Stimulated activated CD4-positive, alpha-beta T cell treated with anti-CD3 and anti-CD28 coated beads, Interleukin-12 subunit alpha, Interleukin-12 subunit beta, amount 100 ng/mL, for 4 hours (primary cell): ENCODE measurements at places on chromosomes 12 and 14.

DNA sequence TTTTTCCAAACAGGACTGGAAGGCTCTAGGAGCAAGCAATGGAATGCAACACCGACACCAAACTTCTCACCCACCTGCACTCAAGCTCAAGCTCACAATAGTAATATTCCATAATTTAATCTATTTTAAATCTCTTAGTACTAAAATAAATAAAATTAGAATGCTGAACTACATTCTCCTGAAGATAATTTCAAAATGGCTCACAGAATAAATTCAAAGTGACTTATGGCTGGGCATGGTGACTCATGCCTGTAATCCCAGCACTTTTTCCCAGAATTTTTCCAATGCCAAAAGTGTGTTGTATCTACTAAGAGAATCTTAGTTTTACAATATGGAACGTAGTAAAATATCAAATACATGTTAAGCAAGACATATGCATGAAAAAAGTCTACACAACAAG lies 31.5 kb downstream of the DUSP16 start:
- no peak for DNase-seq

- no peak for DNase-seq
These were observed 265.7 kb upstream of the MGAT4C start for GRCh38 chr12:86521870-86522269.

DNA sequence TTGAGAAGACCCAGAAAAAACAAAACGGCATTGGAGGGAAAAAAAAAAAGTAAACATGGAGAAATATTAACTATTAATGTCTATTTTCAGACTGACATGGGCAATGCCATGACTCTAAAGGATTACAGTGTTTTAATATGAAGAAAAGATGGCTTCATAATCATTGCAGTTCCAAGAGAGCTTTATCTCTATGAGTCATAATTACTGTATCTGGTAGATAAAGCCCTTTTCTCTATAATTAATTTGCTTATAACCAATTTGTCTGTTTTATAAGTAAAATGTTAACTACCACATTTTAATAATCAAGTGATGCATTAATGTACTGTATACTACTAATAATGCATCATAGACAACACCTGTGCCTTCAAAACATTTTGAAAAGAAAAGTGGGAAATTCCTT lies 59.7 kb downstream of the CLIP1 start:
- no peak for DNase-seq

- no peak for DNase-seq
These were observed 19.9 kb downstream of the TTC7B start for GRCh38 chr14:90796329-90796728.

DNA sequence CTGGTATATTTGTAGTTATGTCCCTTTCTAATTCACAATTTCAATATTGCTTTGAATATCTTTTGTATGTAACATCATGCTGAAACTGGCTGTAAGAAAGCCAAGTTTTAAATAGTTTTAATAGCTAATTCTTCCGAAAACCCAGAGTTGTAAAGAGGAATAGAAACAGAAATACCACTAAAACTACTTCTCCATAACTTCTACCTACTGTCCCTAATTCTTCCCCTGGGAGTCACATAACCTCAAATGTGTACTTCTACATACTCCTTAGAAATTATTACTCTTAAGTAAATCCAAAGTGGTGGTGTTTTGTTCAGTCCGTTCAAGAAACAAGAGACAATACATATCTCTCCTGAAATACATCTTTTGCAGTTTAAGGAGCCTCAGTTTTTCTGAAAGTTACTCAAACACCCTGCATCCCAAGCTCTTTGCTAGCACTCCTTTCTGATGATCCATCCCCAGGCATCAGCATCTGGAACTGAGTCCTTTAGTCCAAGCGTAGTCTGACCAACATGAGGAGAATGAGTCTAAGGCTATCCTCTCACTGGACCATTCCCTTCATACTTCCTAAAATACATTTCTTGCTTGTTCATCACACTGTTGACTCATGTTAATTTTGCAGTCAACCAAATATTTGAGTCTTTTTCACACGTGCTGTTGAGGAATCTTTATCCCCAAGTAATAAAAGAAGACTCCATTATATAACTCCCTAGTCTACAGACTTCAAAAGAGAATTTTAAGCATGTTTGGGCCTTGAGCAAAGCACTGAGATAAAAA lies 214.3 kb upstream of the NUDT4 start:
- DNase-seq, result no peak

GRCh38 chr14:30256627-30257026 lies 302.3 kb upstream of the G2E3 start:
- DNase-seq, result no peak

DNA sequence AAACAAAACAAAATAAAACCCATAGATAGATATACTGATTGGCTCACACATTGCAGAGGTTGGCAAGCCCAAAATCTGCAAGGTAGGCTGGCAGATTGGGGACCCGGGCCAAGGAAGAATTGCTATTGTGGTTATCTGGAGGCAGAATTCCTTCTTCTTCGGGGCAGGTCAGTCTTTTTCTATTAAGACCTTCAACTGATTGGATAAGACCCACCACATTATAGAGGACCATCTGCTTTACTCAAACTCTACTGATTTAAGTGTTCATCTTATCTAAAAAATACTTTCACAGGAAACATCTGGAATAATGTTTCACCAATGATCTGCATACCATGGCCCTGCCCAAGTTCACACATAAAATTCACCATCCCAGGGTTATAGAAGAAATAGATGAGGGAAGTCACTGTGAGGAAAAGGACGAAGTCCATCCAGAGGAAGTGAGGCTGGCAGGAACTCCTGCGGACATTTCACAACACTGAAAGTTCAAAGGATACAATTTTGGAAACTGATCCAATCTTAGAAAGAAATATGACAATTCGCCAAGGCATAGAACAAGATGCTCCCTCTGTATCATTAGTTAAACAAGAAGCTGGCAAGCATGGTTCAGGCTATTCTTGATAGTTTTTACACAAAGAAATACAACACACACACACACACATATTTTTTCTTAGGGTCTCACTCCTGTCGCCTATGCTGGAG lies 127.6 kb upstream of the MED13L start:
- no peak for DNase-seq

DNA sequence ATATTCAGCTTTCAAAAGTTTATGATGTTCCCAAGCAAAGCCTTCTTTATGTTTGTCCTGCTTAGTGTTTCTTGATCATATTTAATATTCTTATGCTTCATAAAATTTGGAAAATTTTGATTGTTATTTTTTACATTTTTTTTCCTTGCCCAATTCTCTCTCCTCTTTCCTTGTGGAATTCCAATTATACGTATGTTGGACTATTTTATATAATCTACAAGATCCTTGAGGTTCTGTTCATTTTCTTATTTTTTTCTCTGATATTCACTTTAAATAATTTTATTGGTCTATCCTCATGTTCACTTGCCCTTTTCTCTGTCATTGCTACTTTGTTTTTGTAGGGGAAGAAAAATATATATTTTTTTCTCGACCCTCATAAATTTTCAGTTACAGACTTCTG lies 167.7 kb downstream of the DYRK2 start:
- DNase-seq, result no peak

DNA sequence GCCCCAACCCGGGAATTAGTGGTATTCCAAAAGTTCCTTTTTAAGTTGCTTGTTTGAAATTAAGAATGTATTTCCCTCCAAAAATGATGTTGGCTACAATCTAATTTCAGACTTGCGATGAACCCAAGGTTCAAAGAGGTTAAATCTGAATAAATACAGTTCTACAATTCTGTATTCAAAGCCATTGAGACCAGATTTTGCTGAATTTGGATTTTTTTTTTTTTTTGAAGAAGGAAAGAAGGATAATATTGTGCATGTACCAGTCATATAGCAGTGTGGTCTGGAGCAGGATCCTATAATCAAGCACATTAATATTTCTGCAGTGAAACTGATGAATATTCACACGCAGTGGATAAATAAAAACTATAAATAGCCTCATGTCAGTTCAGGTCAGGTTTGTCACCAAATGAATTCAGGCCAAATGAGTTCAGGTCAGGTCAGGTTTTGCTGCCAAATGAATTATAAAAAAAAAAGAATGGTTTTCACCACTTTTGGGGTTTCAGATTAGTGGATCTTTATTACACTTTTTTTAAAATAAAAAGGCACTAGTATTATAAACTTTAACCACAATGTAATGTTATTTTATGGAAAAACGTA lies 69.5 kb downstream of the CRADD start:
- no peak for DNase-seq

- DNase-seq, result no peak
These were observed 126.4 kb downstream of the TBC1D30 start for GRCh38 chr12:64950711-64951298.

GRCh38 chr12:93705237-93705636 lies 28.1 kb downstream of the CRADD start:
- no peak for DNase-seq

DNA sequence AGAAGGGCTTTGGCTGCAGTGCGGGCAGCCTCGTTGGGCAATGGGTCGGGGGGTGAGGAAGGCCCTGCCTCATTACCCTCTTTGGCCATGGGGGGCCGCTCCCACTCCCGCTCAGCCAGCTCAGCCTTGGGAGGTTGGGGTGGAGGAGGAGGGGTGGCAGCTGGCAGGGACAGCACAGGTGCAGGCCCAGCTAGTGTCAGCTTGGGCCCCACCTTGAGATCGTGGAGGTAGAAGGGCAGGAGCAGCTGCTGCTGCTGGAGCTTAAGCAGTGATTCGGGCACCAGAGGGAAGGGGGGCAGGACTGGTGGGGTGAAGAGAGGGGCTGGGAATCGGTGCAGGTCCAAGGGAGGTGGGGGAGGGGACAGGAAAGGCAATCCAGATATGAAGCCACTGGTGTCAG lies 26.0 kb downstream of the ZFHX2 start:
- DNase-seq, result no peak

DNA sequence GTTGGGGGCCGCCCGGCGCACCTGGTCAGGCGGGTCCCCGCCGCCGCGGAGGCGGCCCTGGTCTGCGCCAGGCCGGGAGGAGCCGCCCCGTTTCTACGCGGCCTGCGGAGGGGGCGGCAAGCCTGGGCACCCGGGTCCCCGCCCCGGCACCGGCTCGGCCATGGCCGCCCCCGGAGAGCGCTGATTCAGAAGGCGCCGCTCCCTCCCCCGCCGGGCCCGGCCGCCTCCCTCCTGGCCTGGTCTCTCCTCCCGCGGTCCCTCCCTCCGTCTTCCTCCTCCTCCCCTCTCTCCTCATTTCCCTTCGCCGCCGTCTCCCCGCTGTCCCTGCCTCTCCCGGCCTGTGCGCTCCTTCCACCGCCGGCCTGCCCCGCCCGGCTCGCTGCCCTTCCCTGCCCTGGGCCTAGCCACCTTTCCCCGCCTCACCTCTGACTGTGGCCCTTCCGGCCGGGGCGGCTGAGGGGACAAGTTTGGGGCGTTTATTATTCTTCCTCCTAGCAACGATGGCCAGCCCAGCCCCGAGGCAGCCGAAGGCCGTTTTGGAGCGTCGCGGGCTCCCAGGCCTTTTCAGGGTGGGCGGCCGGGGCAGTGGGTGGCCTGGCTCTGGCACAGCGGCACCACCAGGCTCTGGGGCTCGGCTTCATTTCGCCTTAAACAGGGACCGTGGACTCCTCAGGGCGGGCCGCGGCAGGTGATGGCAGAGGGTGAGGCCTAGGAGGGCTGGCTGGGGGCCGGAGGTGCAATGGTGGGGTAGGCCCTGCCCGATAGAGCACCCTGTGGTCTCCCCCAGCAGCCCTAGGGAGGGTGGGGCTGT lies 768 bp downstream of the CEP170B start:
- peak; percentile 45 for DNase-seq

- DNase-seq, result no peak
These were observed 179.9 kb downstream of the GRIN2B start for GRCh38 chr12:13801543-13801942.

- DNase-seq, result no peak
These were observed 58.2 kb downstream of the CCER1 start for GRCh38 chr12:90896821-90897220.

GRCh38 chr12:79114896-79115295 lies 250.3 kb downstream of the SYT1 start:
- DNase-seq, result no peak

- no peak for DNase-seq
These were observed 3.7 kb downstream of the ITGA5 start for GRCh38 chr12:54415221-54415929.

- no peak for DNase-seq
These were observed 691 bp downstream of the ZFYVE26 start for GRCh38 chr14:67815573-67816225.

DNA sequence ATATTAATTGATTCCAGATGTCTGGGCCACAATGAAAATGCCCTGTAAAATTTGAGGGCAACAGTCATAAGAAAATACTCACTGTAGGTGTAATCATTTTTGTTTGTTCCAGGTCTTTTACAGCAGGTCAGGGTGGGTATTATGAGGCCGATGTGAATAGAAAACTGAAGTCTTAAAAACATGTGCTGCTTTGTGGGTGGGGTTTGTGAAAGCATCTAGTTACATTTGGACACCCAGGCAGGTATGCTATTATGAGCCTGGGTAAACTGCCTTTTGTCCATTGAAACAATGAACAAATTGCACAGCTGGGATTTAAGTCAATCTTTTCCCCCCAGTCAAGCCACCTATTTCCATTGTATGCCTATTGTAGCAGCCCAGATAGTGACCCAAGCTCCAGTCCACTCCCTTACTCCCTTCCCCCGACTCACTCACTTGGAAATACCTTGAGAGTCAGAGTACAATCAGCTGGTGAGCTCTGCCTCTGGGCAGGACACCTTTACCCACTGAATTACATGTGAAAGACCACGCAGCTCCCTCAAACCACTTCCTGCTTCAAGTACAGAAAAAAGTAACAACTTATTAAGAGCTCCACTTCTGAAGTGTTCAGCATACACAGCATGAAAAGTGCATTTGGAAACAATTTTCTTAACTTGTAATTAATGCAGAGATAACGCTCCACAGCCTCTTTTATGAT lies 1.8 kb downstream of the IGF1 start:
- no peak for DNase-seq

DNA sequence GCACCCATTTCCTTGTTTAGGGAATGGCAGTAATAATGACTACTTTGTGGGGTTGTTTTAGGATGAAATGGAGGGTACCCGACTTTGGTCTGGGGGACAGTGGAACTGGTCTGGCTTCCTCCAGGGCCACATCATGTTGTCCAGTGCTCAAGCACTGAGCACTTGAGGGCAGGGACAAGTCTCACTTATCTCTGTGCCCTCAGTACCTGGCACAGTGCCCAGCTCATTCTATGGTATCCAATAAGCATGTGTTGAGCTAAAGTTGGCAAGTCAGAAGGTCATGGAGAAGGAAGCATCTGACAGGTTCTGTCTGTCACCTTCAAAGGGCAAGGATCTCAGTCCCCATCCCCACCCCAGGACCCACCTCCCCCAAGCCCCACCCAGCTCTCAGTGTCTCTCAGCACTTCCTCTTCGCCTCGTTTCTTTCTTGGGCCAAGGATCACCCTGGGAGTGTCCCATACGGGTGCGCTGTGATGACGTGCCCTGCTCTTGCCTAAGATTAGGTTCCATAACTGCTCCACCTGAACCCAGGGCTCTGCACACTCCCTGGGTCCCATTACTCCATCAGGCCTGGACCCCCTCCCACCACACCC lies 24.3 kb upstream of the TMEM106C start:
- no peak for DNase-seq
